ENCODE measurements at places on chromosomes 2 and 18.
A peak's percentile ranks its signal among the peaks of the same experiment; 100 is the strongest.

- DNase-seq = no peak
Observed at GRCh38 chr2:9336241-9336575, 87.1 kb downstream of the ITGB1BP1 start.

DNA sequence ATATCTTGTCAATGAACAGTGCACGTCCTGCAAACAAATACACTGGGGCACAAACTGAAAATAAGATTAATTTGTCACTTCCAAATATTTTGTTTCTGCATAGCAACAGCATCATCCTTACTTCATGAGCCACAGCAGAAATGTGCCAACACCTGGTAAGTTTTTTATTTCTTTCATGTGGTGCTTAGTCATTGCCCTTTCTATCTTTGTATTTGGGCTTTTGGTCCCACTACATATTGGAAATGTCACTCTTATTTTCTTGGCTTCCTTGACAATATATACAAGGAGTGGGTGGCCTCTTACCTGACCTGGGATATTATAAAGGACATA, 208.0 kb downstream of the RBM43 start:
- no peak for DNase-seq

DNA sequence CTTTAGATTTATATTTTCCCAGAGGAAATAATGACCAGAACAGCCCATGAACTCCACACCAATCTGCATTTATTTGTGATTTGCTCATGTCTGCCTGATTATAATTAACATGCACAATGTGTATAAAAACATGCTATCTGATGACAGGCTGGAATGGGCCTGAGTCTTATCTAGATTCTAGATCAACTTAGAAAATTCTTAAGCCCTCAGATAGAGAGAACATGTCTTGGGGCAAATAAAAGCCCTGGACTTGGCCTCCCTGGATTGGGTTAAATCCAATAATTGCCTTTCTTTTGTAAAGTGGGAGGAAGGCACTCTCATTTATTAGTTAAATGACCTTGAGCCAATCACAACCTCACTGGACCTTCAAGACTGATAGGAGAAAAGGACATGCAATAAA, 61.8 kb downstream of the EVA1A start:
- no peak for DNase-seq

GRCh38 chr2:165219481-165219880, 15.6 kb upstream of the SCN3A start:
- no peak for DNase-seq

- no peak for DNase-seq
Observed at GRCh38 chr18:10244341-10244740, 210.1 kb upstream of the APCDD1 start.

- no peak for DNase-seq
Observed at GRCh38 chr2:140529706-140530105, 1601.1 kb downstream of the LRP1B start.

DNA sequence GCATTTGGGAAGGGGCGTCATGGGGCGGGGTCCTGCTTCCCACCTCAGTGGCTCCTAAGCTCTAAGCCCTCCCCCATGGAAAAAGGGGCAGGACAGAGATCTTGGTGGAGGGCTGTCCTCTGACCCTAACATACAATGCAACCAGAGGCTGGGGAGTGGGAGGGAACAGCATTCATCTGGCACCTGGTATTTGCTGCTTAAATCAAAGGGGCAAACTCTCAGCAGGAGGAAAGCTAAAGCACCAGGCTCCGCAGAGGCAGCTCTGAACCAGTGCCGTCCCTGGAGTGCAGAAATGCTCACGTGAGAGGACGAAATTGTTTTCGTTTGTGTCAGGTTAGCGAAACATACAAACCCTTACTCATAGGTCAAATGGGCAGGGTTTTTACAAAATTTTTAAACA, 92.7 kb upstream of the PXDN start:
- no peak for DNase-seq

- no peak for DNase-seq
Observed at GRCh38 chr2:191170301-191170636, 19.5 kb upstream of the STAT4 start.

DNA sequence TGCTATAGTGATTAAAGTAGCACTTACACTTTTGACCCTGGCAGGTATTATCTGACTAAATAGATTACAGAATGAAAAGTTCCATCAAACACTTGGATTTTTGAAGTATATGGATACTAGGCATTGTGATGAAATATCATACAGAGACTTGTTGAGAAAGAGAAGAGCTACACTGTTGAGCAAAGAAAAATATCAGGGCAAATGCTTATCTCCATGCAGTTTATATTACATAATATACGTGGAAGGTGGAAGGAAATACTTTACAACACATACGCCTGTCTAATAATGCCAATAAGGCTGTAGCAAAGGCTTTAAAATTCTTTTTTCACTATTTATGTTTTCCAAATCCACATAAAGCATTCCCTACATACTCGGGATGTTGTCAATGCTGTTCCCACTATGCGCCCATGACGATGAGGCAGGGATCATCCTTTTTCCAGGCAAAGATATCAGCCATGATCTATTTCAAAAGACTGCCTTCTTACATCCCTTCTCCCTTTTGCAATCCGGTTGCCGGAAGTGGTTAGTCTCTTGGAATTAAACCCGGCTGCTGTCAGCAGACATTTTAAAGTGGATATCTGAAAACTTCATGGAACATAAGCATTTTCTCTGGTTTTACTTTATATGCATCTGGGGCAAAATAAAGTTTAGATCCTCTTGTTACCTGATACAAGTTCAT, 92.6 kb upstream of the ITGA4 start:
- no peak for DNase-seq

GRCh38 chr18:52764316-52764715, 424.3 kb downstream of the DCC start:
- no peak for DNase-seq

DNA sequence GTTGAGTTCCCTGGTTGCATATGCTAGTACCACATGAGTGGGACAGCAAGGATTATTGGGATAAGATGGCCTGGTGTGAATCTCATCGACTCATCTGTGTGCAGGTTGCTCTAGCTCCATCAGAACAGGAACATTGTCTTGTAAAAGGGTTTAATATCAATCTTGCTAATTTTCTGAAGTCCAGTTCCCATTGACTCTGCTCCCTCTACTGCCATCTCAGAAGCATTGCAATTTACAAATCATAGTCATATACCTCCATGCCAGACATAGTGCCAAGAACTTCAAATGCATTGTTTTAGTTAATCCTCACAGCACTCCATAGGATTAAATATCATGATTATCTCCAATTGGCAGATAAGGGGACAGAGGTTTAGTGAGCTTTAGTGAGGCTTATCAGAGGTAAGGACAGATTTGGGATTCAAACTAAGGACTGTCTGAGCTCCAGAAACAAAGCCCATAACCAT, 4.8 kb upstream of the STAT4 start:
- DNase-seq = no peak

DNA sequence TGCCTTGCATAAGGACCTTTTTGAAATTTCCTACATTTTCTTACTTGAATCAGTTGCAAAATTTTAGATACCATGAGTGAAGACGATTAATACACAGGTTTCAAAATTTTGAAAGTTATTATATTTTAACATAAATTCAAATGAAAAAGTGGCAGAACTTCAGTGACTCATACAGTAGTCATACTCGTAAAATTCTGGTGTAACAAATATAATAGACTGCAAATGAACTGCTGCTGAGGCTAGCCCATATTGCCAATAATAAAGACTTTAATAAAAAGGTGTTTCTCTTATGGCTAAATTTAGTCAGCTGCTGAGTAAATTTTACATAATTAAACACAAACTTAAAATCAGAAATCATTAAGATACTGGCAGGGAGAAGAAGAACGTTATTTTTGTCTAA, 36.9 kb downstream of the MSH6 start:
- DNase-seq = no peak

DNA sequence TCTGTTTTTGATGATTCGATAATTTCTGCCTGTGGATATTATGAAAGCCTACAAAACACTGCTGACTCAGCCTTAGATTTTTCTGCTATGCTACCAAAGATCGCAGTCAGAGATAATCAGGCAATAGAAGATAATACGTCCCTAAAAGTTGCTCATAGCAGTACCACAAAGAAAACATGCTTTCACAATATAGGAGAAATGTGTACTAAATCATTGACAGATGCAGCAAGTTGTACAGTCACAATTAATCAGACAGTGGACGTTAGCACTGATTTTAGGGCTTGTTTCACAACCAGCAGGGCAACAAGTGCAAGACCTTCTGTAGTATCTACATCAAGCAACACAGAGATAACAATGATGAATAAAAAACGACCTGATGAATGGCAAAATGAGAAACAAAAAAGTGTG, 19.5 kb downstream of the RBM44 start:
- no peak for DNase-seq

DNA sequence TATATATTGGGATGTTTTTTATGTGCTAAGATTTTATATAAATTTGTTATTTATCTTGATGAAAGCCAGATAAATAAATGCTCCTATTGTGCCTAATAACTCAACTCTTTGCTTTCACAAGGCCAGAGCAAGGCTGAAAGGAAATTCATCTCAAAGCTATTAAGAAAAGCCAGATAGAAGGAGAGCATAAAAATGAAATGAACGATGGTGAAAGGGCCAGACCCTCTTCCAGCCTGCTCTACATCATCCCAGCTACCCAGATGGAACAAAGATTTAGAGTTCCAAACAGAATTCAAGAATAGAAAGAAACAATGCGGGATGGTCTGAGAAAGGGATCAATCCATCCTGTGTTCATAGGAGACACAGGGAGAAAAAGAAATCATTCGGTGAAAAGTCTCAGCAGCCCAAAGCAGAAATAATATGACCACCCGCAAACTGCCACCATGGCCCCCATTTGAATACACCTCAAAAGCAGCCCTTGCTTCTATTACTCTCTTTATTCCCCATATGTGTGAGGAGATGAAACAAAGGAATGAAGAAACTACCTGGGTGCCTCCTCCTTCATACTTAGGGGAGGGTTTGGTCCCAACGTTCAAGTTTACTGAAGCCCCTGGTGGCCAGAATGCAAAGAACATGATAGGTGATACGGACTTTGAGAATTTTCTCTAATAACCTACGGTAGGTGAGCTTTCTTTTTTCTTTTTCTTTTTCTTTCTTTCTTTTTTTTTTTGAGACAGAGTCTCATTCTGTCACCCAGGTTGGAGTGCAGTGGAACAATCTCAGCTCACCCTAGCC, 110.1 kb upstream of the FBXO11 start:
- no peak for DNase-seq

DNA sequence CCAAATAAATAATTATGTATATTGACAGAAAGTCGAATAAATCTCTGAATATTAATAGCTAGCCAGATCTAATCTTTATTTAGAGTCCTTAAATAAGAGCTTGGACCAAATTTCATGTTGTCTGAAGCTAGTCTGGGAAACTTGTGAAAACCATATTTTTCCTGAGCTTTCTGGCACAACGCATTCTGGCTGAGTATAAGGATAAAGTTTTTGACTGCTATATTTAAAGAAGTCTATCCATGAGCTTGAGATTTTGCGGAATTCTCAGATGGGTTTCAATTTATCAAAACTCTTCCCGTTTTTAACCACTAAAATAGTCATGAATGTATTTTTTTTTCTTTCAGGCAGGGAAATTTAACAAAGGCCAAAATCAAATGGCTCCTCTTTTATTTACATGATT, 23.8 kb downstream of the FAP start:
- no peak for DNase-seq

GRCh38 chr18:76447258-76447890, 47.7 kb downstream of the ZNF516 start:
- DNase-seq = no peak

- DNase-seq = peak; percentile 30
Observed at GRCh38 chr2:45930396-45930792, 278.9 kb downstream of the PRKCE start.

DNA sequence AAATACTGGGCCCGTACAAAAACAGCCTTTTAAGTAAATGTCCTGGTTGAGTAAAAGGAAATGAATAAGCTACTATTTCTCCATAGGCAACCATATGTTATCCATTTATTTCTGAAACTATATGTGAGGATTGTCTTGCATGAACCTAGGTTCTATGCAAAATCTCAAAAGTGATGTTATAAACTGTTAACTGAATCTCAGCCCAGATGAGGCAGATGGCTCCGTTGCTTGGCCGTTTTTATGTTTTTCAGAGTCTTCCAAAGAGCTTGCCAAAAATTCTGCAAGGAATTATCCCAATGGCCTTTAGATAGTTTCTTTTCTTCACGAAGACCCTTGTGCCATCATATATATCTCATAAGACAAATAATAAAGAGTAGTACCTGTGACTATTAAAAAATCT, 1669.5 kb upstream of the DDX18 start:
- no peak for DNase-seq

DNA sequence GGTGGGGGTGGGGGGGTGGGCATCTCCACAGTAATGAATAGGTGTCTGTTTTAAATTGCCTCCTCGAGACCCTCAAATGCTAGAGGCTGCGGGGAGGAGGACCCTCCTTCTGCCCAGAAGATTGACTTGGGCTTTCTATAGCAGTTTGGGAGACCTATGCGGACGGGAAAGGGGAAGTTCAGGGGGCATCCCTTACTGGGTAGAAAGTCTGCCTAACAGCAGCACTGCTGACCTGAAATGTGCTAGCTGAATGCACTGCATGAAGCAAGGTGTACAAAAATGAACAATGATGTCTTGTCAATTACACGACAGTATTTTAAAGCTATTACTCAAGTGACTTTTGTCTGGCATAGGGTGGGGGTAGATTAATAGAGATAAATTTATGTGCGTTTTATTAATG, 2.5 kb downstream of the DCC start:
- DNase-seq = no peak

- DNase-seq = peak; percentile 59
Observed at GRCh38 chr2:38092196-38092902, 16.4 kb upstream of the CYP1B1 start.

DNA sequence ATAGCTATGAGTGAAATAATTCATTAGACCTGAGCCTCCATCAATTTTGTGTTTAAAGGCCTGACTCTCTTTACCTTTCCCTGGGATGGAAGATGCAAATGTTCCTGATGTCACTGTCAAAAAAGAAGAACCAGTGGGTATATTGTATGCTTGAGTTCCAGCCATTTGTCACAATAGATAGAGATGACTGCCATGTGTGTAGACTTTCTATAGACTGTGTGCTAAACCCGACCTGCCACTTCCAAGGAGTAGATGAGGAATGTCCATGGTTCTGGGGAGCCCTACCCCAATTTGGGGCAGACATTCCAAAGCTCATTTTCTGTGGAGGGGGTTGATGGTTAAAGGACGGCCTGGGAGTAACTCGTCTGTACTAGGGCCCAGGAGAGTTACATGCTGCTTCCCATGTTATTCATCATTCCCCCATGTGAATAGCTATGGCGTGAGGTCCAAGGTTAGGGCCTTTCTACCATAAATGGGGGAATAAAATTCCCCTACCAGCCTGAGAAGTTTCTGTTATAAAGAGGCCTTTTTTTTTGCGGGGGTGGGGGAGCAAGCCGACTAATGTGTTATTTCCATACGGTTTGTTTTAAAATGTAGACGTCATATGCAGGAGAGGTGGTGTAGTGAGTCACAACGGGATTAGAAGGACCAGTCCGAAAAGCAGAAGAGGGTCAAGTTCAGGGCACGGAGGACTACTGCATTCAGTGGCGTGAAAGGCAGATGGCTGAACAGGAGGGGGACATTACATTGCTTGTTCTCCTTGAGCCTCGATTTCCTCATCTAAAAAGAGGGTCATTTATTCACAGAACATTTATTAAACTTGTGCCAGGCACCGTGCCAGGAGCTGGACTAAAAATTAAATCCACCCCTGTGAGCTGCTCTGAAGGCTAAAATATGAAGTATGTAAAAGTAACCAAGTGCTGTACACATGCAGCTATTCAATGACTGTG, 24.0 kb downstream of the IL1B start:
- peak; percentile 76 for DNase-seq

Measured in SJSA1 (cell line).